Dermis microvascular lymphatic vessel endothelial cell (primary cell): ENCODE measurements at places on chromosomes 11 and 22.

GRCh38 chr22:36853407-36854099, 7.3 kb upstream of the NCF4 start:
- no peak for DNase-seq

DNA sequence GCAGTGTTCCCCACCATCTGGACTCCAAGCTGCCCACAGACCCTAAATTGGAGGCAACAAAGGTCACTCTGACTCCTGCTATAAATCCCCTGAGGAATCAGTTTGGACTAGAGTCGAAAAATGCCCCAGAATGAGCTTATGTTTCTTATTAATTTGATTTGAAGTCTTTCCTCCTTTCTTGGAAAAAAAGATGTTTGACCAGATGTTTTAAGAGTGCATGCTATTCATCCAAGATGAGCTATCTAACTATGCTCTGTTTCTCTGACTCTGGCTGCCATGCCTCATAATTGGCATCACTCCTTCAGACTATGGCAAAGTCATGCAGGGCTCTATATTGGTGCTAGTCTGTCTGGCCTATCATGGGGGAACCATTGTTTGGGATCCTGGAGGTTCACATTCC, 174.0 kb downstream of the SPON1 start:
- DNase-seq: no peak

- DNase-seq: no peak
Measured at GRCh38 chr11:13669544-13670488, 1.3 kb downstream of the FAR1 start.

DNA sequence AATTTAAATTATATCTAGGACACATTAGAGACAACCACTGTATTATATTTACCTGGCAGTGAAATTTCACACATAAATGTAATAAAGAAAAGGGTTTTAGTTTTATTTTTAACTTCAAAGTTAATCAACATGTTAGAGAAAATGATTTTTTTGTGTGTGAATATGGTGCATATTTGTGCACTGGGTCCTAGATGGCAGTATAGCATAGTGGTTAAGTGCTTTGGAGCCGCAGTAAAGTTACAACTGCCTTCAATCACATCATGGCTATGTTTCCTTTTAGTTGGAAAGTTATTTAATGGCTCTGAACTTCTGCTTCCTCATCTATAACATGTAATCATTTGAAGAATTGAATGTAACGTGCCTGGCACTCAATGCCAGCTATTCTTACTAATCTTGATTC, 108.9 kb upstream of the DDI1 start:
- DNase-seq: peak; percentile 24

DNA sequence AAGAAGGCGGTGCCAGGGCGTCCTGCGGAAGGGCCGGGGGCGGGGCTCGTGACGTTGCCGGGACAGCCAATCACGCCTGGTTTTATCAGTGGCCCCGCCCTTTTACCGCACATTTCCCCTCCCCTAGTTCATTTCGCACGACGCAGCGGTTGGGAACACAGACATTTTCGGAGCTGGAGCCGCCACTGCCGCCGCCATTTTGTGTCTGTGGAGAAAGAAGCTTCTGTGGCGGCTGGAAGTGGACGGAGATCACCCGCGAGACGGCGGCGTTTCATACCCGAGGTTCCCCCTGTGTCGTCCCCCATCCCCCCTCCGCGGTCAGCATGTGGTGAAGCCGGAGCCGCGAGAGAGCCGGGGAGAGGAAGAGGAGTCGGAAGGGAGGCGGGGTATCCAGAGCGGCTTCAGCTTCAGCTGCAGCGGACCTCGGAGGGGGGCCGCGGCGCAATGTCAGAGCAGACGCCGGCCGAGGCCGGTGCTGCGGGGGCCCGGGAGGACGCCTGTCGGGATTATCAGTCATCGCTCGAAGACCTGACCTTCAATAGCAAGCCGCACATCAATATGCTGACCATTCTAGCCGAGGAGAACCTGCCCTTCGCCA, at the start of gene PCF11:
Gene PCF11, plus strand, starts transcription at position 136 of the 598 bp plus-strand sequence. Its CDS starts 309 bp downstream, at position 445.
- no peak for DNase-seq

DNA sequence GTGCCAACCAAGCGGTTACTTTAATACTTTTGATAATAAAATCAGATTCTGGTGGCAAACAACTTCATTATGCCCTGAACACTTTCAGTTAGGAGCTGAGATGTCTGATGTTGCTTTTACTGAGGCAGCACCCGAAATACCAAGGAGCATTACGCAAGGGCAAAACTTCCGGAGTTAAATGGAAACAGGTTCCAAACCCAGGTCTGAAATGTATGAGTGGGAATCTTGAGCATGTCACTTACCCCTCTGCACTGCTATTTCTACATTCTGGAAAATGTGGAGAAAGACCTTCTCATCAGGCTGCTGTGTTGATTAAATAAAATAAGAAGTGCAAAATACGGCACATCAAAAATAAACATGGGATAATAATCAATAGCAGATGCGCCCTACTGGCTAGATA, 315.1 kb downstream of the LARGE1 start:
- no peak for DNase-seq

DNA sequence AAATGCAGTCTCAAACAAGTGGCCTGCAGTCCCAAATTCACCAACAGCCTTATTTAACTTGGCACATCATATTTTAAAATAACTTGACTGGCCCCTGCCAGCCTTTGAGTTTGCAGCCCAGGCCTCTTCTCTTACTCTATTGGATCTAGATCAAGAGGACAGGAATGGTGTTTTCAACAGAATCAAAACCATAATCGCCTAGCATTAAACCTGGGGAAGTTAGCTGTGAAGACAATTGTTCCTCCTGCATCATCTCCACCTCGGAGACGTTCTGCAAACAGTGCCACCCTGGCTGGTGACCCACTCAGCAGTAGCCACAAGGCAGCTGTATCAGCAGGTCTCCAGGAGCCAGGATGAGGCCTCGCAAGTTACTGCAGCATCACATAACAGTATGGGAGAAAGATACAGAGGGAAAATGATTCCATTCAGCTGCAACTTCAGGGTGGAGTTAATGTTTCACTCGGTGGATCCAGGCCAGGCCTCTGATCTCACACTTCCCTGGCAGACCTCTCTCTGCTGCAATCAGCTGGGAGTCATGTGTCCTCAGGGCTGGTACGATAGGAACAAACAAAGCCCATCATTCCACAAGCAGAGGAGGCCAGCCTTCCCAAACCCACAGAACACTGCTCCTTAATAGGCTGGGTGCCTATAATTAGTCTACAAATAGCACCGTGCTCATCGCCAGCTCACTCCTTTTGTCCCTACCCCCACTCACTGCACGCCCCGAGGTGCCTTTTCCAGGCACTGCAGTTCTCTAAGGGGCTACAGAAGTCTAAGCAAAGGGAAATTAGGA, 18.6 kb upstream of the SCN2B start:
- peak; percentile 41 for DNase-seq

GRCh38 chr11:71998649-71999310, at the start of gene IL18BP:
Gene IL18BP, plus strand, starts transcription at chr11:71998909. Its CDS starts 1,076 bp downstream, at chr11:71999985.
- DNase-seq: no peak

- DNase-seq: no peak
Measured at GRCh38 chr22:35378621-35379020, 2.3 kb upstream of the HMOX1 start.

- no peak for DNase-seq
Measured at GRCh38 chr11:128284634-128285033, 302.7 kb downstream of the ETS1 start.

- no peak for DNase-seq
Measured at GRCh38 chr11:117191680-117192400, 7.3 kb upstream of the TAGLN start.

GRCh38 chr11:45322111-45322705, 36.1 kb upstream of the SYT13 start:
- no peak for DNase-seq

DNA sequence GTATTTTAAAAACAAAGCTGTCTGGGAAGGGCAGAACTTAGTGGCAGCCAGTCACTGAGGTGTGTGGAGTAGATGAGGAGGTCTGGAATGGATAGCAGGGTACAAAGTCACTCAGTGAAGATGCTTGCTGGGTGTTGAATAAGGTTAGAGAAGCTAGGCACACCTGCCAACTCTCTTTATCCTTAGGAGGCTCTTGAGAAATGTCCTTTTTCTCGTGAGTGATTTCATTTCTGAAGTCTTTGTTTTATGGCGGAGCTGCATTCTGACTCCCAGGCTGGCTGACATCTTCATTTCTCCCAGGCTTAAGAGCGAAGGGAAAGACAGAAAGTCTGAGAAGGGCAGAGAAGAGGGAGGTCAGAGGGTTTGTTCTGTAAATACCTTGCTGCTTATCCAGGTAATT, 31.0 kb downstream of the CECR2 start:
- no peak for DNase-seq

GRCh38 chr22:31602259-31602952, 59.6 kb downstream of the PISD start:
- peak; percentile 53 for DNase-seq

- peak; percentile 64 for DNase-seq
Measured at GRCh38 chr11:129960216-129961214, 42.1 kb downstream of the PRDM10 start.

GRCh38 chr22:40855071-40855978, 1.1 kb downstream of the ST13 start:
- peak; percentile 57 for DNase-seq

DNA sequence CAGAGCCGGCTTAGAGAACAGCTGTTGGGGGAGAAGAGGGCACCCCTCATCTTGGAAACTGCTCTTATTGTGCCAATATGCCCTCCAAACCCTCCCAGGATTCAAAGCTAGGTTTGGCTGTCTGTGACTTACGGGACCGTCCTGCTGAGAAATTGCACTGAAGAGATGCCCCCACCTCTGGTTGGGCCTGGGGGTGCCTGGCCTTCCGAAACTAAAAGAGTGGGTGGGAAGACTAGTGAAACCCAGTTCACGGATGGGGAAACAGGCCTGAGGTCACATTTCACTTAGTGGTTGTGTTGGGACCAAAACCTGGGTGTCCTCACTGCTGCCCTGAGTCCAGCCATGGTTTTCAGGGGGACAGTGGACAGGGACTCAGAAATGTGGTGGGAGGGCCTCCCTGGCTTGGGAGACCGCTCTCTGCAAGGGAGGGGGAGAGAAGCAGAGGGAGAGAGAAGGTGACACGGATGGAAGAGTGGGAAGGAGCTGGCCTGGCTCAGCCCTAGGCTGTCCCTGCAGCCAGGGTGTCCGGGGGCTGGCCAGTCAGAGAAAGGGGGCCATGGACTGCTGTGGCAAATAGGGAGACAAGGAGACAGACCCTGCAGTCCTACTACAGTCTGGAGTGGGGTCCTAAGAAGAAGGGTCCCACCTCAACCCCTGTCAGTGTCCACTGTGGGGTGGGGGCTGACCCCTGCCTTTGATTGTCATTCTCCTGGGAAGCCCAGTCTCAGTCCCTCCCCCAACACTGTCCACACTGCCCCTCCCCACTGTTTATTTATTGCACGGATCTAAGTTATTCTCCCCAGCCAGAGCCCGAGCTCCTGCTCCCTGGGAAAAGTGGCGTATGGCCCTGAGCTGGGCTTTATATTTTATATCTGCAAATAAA, 13.6 kb downstream of the MAFF start:
- no peak for DNase-seq

GRCh38 chr11:1336836-1337646, 27.6 kb upstream of the TOLLIP start:
- peak; percentile 10 for DNase-seq

DNA sequence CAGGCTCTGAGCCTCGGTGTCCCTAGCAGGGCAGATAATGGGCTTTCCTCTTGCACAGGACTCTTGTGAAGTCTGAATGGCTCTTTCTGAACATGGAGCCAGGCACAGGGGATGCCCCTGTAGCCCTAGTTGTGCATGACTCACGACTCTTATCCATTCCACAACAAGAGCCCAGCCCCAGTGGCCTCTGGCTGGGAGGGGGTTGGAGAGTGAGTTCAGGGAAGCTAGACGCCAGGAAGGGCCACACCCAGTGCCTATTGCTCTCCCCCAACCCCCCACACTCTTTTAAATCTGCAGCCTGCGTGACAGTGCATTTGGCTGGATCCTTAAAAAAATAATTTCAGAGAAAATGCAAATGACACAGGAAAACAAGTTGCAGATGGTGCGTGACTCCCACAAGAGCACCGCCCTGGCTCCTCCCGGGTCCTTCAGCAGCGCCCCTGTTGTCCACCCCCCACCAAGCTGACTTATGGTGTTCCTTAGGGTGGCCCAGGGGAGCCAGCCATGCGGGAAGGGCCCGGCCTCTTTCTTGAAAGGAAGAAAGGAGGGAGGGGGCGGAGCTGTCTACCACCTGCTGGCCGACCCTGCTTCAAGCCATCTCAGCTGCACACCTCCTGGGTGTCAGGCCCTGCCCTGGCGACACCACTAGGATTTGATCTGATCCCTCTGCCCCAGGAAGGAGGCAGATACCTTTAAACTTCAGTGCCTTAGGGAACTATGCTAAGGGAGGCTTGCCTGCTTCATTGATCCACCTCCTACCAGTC, 74.7 kb downstream of the MN1 start:
- peak; percentile 26 for DNase-seq

- DNase-seq: no peak
Measured at GRCh38 chr11:74000307-74001133, 8.4 kb downstream of the UCP3 start.

GRCh38 chr11:11458001-11458400, 105.0 kb upstream of the CSNK2A3 start:
- no peak for DNase-seq

GRCh38 chr11:71998061-71998460, 648 bp upstream of the IL18BP start:
- no peak for DNase-seq

DNA sequence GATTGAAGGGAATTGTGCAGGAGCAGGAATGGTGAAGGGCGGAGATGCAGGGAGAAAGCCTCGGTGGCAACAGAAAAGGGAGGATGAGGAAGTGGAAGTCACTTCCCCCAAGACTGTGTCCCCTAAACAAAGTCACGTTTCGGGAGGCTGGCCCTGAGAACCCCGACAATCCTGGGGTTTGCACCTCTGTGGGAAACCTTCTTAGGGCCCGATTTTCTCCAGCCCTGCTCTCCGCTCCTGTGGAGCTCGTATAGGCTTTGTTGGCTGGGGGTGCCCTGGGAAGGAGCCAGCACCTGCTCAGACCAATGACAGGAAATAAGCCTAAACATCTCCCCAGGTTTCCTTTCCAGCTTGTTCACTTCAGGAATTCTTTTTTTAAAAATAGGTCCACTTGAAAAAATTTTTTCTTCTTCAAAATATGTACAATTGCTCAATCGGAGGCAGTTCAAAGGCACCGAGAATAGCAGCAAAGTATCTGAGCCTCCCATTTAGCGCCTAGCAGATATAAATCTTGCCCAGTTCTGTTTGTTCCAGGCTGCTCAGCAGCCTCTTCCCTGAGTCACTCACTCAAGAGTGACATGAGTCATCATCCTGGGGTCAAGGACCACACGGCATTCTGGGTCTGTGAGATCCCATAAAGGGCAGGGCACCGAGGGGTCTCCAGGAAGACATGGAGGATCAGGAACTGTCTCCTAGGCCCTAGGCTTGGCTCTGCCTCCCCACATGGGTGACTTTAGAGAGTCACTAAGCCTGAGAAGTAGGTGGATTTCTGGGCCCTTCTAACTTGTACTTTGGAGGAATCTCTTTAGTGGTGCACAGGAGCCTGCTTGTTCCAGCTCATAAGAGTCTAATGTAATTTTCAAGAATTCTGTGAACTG, 34.0 kb downstream of the IRAG1 start:
- DNase-seq: peak; percentile 87
